Upper lobe of right lung (tissue), 1 donor: ENCODE measurements at places on chromosomes 13 and 19. TPM values are rescaled to one million over a fixed set of nuclear protein-coding genes. Genes with fewer than 3 reads are reported as not detected.

DNA sequence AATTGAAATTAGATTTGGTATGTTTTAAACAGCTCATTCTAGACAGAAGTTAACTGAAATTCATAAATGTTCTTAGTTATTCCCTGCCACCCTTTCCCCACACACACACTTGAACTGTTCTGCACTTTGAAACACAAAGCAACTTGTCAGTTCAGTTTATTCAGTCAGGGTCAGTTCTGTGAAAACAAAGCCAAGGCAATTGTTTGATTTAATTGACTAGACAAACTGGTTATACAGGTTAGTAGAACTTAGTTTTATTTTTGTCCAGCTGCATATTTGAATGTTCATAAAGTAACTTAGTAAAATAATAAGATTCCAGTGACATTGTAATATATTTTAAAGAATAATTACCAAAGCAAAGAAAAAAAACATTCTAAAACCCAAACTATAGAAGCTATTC is 98.3 kb upstream of the KLF5 start:
- H3K27me3 ChIP-seq, result no peaks in the 10 kb centered on the region
- no peak for DNase-seq
- H3K27ac ChIP-seq, result no peak overlapping the region
- no peak overlapping the region for H3K4me3 ChIP-seq
- H3K36me3 ChIP-seq, result no peaks in the 10 kb centered on the region
- H3K4me1 ChIP-seq, result no peaks in the 10 kb centered on the region

- DNase-seq, result no peak
- H3K4me1 ChIP-seq, result no peaks in the 10 kb centered on the region
- no peak overlapping the region for H3K4me3 ChIP-seq
- no peaks in the 10 kb centered on the region for H3K27me3 ChIP-seq
- no peak overlapping the region for H3K27ac ChIP-seq
These were observed 320.3 kb upstream of the EDNRB start for GRCh38 chr13:78238911-78239310.

DNA sequence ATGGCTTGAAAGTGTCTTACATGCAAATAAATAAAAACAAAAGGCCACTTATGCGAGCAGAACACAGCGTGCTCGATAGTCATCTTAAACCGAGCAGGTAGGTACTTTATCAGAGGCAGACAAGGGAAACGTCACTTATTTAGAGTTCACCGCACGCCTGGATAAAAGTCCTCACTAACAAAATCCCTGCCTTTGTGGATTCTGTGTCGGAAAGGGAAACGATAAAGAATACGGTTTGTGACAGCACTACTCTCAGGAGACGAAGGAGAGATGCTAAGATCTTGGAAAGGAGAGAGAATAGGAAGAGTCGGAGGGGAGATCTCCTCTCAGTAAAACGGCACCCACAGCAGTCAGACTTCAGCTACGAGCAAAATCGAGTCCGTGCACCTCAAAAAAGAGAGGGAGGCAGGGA is 581 bp downstream of the RCBTB1 start:
- no peaks in the 10 kb centered on the region for H3K27me3 ChIP-seq
- DNase-seq, result no peak
- peaks cover 12% of the 10 kb centered on the region for H3K4me1 ChIP-seq

DNA sequence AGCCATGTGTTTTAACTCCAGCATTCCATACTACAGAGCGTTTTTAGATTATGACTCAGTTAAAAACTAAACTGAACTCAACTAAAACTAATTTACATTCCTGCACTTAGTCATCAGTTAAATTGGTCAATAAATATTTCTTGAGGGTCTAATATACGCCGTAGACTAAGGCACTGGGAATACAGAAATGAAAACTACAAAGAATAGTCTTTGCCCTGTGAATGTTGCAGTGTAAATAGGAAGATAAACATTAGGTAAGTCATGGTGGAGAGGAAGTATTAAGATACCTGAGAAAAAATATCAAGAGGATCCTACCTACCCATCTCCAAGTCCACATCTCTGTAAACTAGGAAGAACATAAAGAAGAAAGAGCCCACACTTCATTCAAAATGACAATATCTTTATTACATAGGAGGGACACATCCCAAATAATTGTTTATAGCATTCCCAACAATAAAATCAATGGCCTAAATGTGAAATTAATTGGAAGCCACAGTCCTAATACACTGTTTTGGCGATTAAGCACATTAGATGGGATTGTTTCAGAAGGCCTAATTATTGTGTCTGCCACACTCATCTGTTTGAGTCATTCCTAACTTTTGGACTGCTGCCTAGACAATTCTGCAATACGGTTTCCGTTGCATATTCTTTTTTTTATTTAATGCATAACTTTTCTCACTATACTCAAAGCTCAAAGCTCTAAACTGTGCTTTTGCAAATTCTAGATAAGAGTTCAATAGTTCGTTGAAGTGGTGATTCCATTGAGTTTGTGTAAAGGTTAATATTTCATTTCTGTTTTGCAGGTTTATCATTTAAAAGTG is 52.9 kb downstream of the MBNL2 start:
- H3K27me3 ChIP-seq, result no peaks in the 10 kb centered on the region
- DNase-seq, result no peak
- H3K36me3 ChIP-seq, result peaks cover 14% of the 10 kb centered on the region
- H3K27ac ChIP-seq, result peak overlapping the region; percentile 43

GRCh38 chr19:10995926-10996600 is 35.2 kb downstream of the SMARCA4 start:
- no peak overlapping the region for H3K4me3 ChIP-seq
- H3K36me3 ChIP-seq, result peaks cover 94% of the 10 kb centered on the region
- no peaks in the 10 kb centered on the region for H3K27me3 ChIP-seq
- DNase-seq, result no peak

DNA sequence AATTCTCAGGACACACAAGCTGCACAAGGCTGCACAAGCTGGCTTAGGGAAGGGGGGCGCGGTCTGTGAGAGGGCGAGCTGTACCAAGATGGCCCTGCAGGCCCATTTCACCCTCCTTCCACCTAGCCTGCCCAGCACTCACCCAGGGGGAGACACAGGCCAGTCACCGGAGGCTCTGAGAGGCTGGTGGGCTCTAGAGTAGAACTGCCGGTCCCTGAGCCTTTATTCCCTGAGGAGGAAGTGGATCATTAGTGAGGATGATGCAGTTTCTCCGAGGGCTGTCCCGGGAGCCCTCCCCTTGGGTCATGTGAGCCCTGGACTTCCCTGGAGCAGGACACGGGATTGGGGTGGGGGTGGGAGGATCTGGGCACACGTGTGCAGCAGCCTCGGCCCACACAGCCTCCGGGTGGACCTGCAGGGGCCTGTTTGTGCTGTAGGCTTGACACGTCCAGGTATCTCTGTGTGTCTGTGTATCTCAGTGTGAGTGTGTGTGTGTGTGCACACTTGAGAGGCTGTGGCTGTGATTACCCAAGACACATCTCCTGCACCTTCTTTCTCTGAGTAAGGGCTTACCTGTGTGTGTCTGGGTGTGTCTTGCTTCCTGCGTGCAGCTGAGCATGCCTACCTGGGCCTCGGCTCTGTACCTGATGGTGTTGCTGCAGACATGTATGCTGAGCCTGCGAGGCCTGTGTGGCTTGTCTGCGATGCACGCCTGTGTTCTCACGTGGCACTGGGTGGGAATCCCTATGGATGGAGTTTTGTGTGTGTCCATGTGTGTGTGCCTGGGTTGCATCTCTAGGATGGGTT is at the start of gene ACP5:
Gene ACP5, minus strand, starts transcription at position 195 of the 807 bp plus-strand sequence. CDS start 328 bp downstream, outside the sequence.
- peak within 1 kb of the TSS; percentile 58 for H3K4me3 ChIP-seq
- H3K36me3 ChIP-seq, result no peaks in the 10 kb centered on the region
- H3K27me3 ChIP-seq, result no peaks in the 10 kb centered on the region
- H3K27ac ChIP-seq, result peak within 1 kb of the TSS; percentile 84
- H3K4me1 ChIP-seq, result peaks cover 36% of the 10 kb centered on the region

GRCh38 chr13:44368062-44368591 is 5.5 kb upstream of the SERP2 start:
- no peaks in the 10 kb centered on the region for H3K4me1 ChIP-seq
- no peaks in the 10 kb centered on the region for H3K36me3 ChIP-seq
- no peaks in the 10 kb centered on the region for H3K27me3 ChIP-seq
- no peak for DNase-seq
- H3K27ac ChIP-seq, result no peak overlapping the region

KLHL1 gene
- total RNA-seq, result not detected

ZNF534 gene
- 0.29 TPM for total RNA-seq
